ENCODE measurements at places on chromosomes 5 and 9. TPM values are rescaled to one million over a fixed set of nuclear protein-coding genes. Genes with fewer than 3 reads are reported as not detected.

TBC1D9B gene
- 26.7 TPM for total RNA-seq

TCF7 gene
- 0.73 TPM for total RNA-seq

CCL27 gene
- 0.67 TPM for total RNA-seq

PPP3R2 gene
- total RNA-seq, result not detected

ASPN gene
- not detected for total RNA-seq

LTC4S gene
- total RNA-seq, result not detected

GAS1 gene
- 104 TPM for total RNA-seq

FABP6 gene
- total RNA-seq, result 0.50 TPM

ORM2 gene
- total RNA-seq, result not detected

NEK6 gene
- total RNA-seq, result 18.5 TPM

CATSPER3 gene
- not detected for total RNA-seq

ACOT12 gene
- total RNA-seq, result not detected

SLC46A2 gene
- total RNA-seq, result not detected

LCN9 gene
- total RNA-seq, result 2.4 TPM

ARL10 gene
- 16.6 TPM for total RNA-seq

BNC2 gene
- 1.2 TPM for total RNA-seq

HEMGN gene
- total RNA-seq, result not detected

MAP1B gene
- total RNA-seq, result 247 TPM

FBP2 gene
- total RNA-seq, result not detected
